ENCODE measurements at places on chromosomes 2 and 18.

- no peak for DNase-seq
Observed at GRCh38 chr2:233367586-233367985, 13.3 kb downstream of the DGKD start.

DNA sequence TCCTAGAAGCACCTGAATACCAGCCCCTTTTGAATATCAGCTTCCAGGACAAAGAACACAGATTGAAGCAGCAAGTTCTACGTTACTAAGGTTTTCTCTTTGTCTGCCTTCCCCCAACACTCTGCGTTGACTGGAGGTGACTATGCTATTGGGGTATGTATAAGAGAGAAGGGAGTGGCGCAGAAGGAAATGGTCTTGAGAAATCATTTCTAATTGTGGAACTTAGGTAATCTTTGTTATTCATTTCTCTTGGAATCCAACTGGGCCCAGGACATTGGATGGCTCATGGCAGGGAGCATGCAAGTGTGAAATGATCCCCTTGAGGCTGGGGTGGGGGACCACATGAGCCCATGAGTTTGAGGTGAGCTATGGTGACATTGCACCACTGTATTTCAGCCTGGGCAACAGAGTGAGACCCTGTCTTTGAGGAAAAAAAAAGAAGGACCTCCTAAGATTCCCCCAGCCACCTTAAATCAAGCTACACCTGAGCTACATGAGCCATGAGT lies 29.7 kb downstream of the XDH start:
- DNase-seq, result no peak

- peak; percentile 80 for DNase-seq
Observed at GRCh38 chr2:41869542-41870264, 178.1 kb upstream of the PKDCC start.

DNA sequence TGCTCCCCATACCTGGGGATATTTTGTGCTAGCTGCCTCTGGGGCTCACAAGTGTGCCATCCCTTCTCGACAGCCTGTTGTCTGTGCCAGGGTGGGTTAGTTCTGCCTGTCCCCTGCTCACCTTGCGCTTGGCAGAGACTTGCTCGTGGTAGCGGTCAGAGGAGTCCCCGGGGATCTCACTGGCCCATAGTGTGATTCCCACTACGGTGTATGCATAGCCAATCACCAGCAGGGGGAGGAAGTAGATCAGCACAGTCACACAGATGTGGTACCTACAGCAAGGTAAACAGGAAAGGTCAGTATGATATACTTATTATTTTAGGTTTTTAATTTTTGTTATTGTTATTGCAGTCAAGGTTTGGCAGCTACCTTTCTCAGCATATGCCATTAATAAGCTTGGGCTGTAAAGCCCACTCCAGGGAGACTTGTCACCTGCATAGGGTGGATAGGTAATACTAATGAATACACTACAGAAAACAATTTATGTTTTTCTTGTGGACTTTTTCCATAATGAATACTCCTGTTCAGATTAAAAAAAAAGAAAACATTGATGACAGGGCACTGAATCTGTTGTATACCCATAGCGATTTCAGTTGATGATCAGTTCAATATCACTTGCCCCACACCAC lies 95.2 kb downstream of the POLE4 start:
- DNase-seq, result no peak

DNA sequence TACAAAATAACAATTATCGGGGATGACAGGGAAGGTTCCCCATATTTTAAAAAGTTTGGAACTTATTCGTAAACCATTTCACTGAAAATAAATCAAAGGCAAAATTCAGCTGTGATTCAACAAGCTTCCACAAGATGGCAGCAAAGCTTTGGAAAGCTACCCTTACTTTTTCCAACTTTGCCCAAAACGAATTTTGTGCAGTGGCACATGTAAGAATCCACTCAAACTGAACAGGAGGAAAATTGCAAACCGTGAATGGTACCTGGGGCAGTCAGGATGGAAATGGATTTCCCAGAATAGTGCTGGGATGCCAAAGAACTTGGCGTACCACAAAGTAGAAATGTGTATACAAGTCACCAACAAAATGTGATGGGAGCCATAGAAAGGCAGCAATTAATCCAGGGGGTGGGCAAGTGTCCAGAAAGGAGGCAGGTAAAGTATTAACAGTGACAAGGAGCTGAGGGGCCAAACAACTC lies 10.7 kb downstream of the RPL31 start:
- no peak for DNase-seq

DNA sequence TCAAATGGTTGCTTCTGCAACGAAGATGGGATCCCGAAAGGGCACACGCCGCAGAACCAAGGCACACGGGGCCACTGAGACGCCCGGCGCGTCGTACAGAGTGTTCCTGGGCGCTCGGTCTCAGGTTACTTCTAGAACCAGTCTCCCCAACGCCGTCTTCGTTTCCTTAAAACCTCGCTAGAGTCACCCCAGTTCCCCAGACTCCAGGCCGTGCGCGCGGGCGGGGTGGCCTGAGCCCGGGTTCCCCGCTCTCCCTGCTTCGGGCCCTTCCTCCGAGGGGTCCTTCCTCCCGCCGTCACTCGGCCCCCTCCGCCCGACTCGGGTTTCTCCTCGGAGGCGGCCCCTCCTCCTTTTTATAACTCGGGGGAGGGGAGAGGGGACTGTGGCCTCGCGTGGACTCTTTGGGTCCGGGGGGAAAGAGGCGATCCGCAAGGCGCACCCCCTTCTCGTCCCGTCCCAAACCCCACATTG lies 774 bp upstream of the FZD7 start:
- DNase-seq, result no peak

- DNase-seq, result no peak
Observed at GRCh38 chr2:109174626-109175349, 45.8 kb downstream of the SH3RF3 start.

- no peak for DNase-seq
Observed at GRCh38 chr18:568731-569130, 11.4 kb upstream of the CETN1 start.

- peak; percentile 31 for DNase-seq
Observed at GRCh38 chr18:35624146-35624545, 42.6 kb downstream of the GALNT1 start.

DNA sequence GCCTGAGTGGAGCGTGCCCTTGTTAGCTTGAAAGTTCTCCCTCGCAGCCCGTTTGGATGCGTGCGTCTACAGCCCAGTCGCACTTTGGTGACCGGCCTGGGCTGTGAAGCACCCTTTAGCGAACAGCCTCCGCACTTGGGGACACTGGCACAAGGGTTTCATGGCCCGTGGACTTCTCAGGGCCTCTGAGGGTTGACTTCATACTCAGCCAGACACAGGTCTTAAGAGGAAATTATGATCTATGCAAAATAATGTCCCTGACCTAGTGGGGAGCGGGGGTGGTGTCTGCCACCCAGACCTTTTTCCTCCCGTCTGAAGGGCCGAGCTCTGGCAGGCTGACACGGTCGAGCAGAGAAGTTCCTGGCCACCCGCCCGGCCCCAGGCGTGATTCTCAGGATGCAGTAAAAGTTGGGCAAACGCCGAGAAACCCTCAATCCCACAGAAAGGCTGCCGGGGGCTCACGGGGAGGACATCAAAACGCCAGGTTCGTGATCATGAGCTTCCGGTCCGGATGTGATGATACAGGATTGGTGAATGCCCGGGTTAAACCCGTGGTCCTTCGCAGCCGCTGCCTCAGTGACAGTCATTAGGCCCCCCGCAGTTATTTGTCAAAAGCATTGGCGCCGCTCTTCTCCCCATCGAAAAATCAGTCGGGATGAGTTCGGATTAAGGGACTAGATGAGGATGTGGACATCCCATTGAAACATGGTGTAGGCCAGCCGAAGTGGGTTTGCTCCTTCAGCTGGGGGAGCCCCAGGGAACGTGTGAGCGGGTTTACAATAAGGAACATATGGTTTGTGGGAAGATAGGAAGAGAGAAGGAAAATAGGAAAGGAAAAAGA lies 3.6 kb upstream of the PAX3 start:
- DNase-seq, result no peak

DNA sequence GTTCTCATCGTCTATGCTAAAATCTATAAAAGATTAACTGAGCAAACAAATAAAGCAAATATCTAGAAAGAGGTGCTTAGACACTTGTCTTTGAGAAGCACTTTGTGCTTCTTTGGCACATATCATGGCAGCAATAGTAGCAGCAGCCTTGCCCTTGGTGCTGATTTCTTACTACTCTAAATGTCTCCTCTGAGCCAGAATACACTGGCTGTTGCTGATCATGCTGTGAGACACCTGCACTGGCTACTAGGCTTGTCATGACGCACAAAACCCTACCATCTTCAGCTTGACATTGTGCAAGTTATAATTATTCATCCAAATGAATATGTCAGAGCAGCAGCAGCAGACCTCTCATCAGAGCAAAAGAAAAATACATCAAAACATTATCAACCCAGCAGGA lies 46.7 kb downstream of the FANCL start:
- no peak for DNase-seq

DNA sequence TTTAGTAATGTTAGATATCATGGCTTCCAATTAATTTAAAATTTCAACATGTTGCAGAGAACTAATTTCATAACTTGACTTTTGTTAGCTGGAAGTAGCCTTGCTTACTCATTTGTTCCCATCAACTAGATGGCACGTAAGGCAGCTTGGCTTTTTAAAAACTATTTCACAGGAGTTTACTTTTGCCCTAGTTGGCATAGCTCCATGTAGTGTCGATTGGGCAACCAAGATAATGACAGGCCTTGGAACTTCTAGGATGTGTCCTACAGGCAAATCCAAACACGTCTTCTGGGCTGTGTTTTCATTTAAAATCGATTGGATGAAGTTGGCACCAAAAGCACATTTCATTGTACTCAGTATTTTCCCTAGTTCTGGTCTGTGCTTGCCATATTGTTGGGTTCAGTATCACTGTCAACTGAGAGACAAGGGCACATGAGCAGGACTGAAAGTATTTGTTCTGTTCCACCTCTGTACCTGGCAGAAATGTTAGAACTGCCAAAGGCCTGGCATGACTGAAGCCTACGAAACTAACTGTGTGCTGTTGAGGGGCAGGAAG lies 29.4 kb downstream of the HADHB start:
- DNase-seq, result no peak

DNA sequence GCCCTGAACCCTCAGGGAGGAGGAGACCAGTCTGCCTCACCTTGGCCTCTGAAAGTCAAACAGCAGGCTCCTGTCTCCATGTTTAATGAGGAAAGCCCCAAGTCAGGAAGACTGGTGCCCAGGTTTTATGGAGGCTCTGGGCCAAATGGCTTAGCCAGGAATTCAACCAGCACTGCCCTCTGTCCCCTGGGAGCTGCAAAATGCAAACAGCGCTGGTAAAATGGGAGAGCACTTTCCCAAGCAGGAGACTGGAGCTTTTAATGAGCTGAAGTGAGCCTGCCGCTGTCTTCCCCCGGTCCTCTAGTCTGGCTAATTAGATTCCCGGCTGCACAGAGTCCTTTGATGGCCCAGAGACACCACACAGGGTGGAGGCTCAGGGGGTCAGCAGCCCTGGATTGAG lies 276.0 kb upstream of the TRIB2 start:
- no peak for DNase-seq

- DNase-seq, result no peak
Observed at GRCh38 chr2:15408759-15409158, 152.4 kb downstream of the NBAS start.

DNA sequence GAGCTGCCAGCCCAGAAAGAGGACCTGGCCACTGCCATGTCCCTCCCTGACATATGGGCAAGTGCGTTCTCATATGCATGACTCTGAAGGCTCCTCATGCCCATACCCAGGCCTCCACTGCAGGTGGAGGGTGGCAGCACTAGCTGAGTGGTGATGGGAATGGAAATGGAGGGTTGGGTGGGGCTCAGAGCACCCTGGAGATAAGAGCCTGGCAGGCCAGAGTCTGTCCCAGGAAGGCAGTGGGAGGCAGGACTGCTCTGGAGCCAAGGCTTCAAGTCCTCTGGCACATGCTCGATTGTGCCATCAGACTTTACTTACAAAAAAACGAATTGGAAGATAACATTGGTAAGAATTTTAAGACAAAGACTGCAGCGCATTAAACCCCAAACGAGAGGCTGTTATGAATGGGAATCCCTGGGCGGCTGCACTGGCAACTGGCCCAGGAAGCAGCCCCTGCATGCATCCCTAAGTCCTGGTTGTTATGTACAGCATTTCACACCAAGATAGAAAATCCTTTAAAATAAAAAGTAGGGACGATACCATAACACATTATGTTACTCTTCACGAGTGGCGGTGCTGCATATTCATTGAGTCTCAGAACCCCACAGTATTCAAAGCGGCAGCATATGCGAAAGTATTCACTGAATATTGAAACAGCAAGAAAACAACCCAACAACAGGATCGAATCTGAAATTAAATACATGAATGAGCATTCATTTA lies 81.7 kb upstream of the FAM98A start:
- no peak for DNase-seq

DNA sequence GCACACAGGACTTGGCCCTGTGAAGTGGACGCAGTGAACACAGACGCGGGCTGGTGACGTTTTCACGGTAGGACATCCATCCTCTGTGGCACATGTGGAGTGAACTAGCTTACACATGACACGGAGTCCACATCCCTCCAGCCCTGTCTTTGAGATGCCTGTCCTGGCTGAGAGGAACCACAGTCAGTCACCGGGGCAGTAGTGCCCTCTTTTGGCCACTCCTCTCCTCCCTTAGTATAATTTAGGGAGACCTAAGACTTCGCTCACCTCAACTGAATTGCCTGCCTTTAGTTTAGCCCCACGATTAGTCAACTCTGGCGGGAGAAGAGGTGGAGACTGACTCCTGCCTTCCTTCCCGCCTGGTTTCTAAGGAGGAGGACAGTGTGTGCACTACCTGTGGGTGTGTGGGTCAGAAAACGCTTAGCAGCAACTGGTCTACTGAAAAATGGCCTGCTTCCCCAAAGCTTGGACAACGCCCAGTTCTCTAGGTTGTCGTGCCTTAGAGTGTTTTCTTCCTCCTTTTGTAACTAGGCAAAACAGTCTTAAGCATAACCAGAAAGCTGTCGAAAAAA lies 70.6 kb downstream of the MBP start:
- no peak for DNase-seq

DNA sequence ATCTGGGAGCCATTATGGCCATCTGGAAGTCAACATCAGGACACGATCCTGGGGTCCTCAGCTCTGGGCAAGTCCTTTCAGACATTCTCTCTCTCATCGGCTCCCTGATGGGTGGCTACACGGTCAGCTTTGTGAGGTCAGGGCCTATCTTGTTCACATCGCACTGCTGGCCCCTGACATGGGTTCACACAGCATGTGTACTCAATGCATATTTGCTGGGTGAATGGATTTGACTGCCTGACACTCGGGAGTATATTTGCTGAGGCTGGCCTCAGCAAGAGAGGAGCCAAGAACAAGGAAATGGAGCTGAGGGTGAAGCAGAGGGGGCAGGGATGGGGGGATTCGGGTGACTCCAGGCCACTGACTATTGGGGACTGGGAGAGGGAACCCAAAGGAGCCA lies 50.5 kb downstream of the SLC4A5 start:
- no peak for DNase-seq
